Stimulated activated CD4-positive, alpha-beta T cell treated with anti-CD3 and anti-CD28 coated beads, Interleukin-1b, Interleukin-23, amount 100 ng/mL, for 4 hours (primary cell): ENCODE measurements at places on chromosomes 12 and 14.

GRCh38 chr14:53531156-53531555 is 378.0 kb upstream of the DDHD1 start:
- no peak for DNase-seq

DNA sequence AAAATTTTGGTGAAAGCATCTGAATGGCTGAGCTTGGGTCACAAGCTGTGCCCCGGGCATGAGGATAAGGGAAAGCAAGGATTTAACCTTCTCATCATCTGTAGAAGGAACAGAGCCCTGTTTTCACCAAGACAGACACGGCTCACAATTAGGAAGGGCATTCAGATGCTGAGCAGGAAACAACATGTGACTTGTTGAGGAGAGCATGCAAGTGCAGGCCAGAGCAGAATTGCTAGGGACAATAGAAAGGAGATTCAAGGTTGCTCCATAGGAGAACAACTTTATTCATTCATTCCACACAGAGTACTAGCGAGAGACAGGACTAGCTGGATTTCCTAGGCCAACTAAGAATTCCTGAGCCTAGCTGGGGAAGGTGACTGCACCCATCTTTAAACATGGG is 14.6 kb upstream of the RILPL1 start:
- DNase-seq = no peak

GRCh38 chr12:50924439-50925341 is 27.7 kb upstream of the HIGD1C start:
- DNase-seq = peak; percentile 8

DNA sequence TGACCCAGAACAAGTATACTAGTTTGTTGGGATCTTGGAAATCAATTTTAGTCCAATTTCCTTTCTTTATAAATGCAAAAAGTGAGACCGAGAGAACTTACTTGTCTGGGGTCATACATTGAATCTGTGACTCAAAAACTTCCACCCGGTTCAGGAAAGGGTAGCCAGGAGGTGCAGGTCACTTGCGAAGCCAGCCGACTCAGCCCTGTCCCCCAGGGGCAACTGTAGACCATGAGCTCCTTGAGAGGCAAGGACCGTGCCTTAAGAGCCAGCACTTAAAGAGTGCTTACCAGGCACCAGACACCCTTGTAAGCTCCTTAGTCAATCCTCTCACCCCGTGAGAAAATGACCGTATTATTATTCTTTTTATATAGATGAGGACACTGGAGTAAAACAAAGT is 505 bp upstream of the BCDIN3D start:
- no peak for DNase-seq

DNA sequence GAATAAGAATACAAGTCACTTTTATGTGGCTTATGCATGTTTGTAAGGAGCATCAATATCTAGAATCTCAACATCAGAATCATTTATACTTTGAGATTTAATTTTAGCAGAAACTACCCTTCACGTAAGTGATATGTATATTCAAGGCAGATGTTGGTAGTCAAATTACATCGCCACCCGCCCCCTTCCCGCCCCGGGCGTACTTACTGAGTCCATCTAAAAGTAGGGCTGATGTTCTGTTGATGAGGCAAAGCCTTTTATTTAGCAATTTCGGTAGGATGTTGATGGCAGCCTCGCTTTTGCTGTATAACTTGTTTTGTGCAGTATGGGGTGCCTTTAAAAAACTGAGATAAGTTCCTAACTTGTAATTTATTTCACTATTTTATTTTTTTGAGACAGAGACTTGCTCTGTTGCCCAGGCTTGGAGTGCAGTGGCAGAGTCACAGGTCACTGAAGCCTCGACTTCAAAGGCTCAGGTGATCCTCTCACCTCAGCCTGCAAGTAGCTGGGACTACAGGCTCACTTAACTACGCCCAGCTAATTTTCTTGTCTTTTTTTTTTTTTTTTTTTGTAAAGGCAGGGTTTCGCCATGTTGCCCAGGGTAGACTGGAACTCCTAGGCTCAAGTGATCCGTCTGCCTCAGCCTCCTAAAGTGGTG is 30.8 kb downstream of the KTN1 start:
- no peak for DNase-seq

- peak; percentile 63 for DNase-seq
Measured at GRCh38 chr12:66107451-66107915, 23.1 kb downstream of the LLPH start.

GRCh38 chr14:49820176-49820575 is 32.4 kb downstream of the NEMF start:
- DNase-seq = no peak

- no peak for DNase-seq
Measured at GRCh38 chr12:25236190-25236589, 14.5 kb downstream of the KRAS start.

DNA sequence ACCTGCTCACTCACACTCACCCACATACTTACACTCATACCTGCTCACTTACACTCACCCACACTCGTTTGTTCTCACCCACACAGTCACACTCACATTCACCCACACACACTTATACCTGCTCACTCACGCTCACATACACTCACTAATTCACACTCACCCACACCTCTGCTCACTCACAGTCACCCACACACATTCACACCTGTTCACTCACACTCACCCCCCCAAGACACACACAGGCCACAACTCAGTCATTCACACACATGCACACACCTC is 436.2 kb downstream of the BCL11B start:
- DNase-seq = no peak

- DNase-seq = no peak
Measured at GRCh38 chr14:104678346-104678745, 11.1 kb upstream of the INF2 start.

- DNase-seq = no peak
Measured at GRCh38 chr14:37142835-37143401, 29.5 kb downstream of the SLC25A21 start.

- DNase-seq = no peak
Measured at GRCh38 chr14:33563191-33563900, 387.5 kb downstream of the EGLN3 start.

- no peak for DNase-seq
Measured at GRCh38 chr12:66500841-66501240, 178.0 kb downstream of the GRIP1 start.
